Fibroblast of the conjunctiva (primary cell): ENCODE measurements at places on chromosomes 11 and 22.

DNA sequence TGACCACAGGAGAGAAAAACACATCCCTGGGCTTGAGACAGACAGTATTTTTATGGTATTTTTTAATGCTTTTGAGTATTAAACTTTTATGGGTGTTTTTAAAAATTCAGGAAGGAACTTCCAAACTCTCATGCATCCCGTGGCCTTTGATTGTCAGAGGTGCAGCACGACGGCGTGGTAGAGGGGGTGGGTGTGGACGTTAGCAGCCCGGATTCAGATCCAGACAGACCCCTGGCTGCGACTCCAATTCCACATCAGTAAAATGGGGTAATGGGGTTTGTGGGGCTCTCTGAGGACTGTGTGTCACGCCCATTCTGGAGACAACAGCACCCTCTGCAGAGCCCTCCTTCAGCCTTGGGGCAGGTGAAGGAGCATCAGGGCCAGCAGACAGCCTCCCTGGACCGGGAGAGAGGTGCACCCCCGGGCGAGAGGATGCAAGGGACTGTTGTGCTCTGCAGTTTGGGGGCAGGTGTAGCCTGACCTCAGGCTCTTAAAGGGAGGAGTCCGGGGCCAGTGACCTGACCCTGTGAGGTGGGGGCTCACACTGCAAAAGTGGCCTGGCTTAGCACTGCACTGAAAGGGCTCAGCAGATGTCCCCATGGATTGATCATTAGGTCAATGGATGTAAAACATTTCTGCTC, 1024.3 kb downstream of the TBC1D22A start:
- no peak for DNase-seq

- no peak for DNase-seq
Measured at GRCh38 chr11:131408025-131408640, 37.7 kb downstream of the NTM start.

- no peak for DNase-seq
Measured at GRCh38 chr11:132228746-132229325, 858.4 kb downstream of the NTM start.

DNA sequence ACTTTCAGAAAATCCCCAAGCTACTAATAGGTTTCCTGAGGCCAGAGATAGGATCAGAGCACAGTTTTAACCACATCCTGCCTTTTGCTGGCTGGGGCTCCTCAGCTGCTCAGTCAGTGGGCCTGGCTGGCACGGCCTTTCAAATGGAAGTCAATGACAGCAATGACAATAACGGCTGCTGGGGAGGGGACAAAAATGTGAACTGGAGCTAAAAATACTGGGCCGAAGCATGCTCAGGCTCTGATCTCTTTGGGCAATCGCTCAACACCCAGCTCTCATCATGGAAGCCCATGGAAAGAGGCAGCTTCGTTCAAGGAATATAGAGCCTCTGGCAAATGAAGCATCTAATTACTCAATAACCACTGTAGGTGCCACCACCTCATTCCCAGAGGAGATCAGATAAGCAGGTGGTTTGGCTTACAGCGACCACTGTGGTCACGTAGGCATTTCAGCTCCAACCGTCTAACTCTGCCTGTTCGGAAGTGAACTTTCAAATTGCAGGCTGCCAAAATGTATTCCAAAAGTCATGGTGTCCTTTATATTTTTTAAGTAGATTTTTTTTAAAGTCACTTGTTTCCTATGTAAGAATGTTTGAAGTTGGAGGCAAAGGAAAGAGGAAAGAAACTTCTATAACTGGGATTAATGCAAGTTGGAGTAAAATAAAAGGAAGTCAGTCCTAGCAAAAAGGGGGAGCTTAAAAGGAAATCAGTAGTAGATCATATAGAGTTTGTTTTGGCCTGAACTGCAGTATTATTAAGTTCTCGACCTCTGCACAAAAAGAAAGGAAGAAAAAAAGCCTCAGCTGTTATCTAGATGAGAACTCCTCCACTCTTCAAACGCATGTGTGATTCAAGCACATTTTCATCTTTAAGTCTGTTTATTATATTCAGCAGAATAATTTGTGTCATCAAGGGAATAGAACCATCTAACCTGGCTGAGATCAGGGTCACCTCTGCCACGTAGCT, 14.1 kb downstream of the WT1 start:
- no peak for DNase-seq

GRCh38 chr11:69604055-69604454, 36.9 kb upstream of the CCND1 start:
- DNase-seq: no peak

- DNase-seq: no peak
Measured at GRCh38 chr11:127620671-127621070, 620.1 kb upstream of the KIRREL3 start.

GRCh38 chr22:30239488-30240405, 6.8 kb downstream of the LIF start:
- no peak for DNase-seq

DNA sequence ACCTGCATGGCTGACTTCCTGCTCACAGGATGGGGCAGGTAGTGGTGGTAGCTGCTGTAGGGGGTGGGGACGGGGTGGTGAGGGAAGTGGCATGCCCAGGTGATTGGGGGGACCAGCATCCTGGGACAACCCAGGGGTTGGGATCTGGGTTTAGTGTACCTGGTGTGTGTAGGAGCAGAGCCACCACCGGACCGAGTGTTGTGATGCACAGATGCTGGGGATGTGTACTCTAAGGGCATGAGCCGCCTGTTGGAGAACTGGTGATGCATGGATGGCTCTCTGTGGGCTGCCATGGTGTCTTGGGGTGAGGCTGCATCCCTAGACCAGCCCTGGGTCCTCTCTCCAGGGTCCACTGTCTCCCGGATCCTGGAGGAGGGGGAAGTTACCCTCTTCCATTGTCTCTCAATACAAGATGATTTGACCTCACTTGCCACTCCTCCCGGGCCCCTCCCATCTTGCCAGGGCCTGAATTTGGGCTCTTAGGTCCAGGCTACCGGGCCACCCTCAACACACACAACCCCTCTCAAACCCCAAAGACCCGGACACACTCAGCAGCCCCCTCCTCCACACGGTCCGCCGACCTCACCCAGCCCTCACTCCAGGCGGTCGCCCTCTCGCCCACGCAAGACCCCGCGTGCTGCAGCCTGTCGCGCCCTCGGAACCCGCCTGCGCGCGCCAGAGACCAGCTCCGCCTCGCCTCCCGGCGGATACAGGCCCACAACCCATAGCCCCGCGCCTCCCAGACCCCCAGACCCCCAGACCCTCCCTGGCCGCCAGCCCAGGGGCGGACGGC, 619 bp downstream of the LRRC75B start:
- no peak for DNase-seq
